ENCODE measurements at places on chromosomes 4 and X.

DNA sequence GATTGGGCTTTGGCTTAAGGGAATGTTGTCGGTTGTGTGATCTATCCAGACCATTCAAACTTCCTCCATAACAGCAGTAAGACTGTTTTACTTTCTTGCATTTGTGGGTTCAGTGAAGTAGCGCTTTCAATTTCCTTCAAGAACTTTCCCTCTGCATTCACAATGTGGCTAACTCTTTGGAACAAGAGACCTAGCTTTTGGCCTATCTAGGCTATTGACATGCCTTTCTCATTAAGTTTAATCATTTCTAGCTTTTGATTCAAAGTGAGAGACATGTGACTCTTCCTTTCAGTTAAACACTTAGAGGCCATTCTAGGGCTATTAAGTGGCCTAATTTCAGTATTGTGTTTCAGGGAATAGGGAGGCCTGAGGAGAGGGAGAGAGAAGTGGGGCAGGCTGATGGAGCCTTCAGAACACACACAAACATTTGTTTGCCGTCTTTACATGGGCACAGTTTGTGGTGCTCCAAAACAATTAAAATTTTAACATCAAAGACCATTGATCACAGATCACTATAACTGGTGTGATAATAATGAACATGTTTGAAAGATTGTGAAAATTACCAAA lies 34.1 kb downstream of the ADH5 start:
- no peak for DNase-seq

DNA sequence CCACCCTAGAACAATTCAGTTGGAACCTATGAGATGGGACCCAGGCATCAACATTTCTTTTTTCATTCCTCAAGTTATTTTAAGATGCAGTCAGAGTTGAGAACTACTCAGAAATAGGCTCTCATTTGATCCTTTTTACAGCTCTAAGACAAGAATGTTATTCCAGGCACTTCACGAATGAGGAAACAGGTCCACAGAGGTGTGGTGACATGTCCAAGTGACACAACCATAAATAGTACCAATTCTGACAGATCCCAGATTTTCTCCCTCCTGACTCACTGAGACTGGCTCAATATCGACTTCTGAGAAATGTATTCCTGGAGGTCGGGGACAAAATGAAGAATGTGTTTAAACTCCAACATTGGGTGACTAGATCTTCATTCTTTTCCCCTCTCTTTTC lies 11.1 kb downstream of the TCEANC start:
- DNase-seq = no peak

DNA sequence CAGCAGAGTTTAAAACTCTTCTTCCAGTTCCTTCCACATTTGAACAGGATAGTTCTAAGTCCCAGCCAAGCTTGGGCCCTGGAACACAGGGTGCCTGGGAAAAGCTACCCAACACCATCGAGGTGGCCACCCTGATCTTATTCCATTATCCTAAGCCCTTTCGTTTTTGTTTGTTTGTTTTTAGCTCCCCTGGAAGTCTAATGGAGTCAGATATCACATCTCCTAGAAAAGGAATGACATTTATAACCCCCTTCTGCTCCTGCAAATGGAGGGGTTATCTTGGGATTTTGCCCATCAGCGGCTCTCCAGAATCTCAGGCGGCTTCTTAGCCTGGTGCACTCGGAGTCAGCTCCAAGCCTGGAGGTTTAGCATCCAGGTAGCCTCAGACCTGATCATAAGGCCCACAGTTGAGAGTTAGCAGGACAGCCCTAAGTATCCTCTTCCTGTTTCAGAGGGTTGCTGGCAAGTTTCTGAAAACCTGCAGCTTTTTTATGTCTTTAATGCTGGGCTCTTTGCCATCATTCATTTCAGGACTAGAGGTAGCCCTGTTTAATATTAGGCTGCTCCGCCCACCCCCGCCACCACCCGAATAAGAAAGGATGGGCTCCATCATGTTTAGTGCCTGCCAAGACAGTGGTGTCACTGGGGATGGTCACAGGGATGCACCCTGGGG lies 230.0 kb upstream of the LNX1 start:
- DNase-seq = no peak

GRCh38 chr4:98630737-98631454 lies 27.5 kb downstream of the TSPAN5 start:
- DNase-seq = no peak

GRCh38 chr4:183814461-183814860 lies 90.6 kb upstream of the STOX2 start:
- DNase-seq = no peak

GRCh38 chr4:73487233-73487632 lies 5.7 kb downstream of the AFM start:
- no peak for DNase-seq

DNA sequence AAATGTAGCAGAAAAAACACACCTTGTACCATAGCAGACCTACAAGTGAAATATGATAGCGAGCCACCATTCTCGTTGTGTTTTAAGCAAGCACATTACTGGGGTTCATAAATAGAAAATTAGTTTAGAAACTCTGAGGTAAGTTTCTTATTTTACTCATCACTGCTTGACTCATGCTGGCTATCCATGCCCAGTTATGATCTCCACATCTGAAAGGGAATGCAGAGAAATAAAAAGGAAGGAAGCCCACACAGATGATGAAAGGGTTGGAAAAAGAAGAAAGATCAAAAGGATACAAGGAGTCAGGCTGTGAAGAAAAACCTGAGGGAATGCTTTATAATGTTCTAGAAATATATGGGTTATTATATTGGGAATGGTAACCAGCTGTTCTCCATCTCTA lies 54.5 kb downstream of the CAMK2D start:
- DNase-seq = no peak

- DNase-seq = no peak
Observed at GRCh38 chr4:140693562-140693961, 62.6 kb downstream of the TBC1D9 start.

GRCh38 chrX:47619486-47620302 lies at the start of gene SYN1:
Gene SYN1 (minus strand): TSS chrX:47619857. CDS start chrX:47619728, 129 bp downstream.
- DNase-seq = peak; percentile 54

- no peak for DNase-seq
Observed at GRCh38 chr4:165879641-165880040, 6.6 kb downstream of the TLL1 start.

DNA sequence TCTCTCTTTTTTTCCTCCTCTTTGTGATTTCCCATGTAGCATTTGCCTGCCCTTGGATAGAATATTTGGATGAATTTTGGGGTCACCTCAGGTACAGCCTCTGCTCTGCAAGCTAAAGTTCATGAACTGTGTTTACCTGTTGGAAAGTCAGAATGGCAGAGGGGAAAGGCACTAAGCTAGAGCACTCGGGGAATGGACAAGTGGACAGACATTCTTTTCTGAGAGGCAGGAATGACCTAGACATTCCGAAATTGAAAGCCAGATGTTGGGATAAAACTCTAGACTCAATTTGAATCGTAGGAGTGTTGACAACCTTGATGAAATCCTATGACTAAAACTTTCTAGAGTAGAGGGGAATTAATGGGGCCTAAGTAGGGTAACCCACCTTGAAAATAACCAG lies 56.1 kb downstream of the LUZP4 start:
- no peak for DNase-seq

- no peak for DNase-seq
Observed at GRCh38 chr4:69493515-69493914, 2.2 kb downstream of the UGT2B4 start.

- DNase-seq = no peak
Observed at GRCh38 chr4:152289941-152290340, 246.0 kb downstream of the FBXW7 start.

GRCh38 chr4:127045861-127046260 lies 586.9 kb upstream of the INTU start:
- no peak for DNase-seq

DNA sequence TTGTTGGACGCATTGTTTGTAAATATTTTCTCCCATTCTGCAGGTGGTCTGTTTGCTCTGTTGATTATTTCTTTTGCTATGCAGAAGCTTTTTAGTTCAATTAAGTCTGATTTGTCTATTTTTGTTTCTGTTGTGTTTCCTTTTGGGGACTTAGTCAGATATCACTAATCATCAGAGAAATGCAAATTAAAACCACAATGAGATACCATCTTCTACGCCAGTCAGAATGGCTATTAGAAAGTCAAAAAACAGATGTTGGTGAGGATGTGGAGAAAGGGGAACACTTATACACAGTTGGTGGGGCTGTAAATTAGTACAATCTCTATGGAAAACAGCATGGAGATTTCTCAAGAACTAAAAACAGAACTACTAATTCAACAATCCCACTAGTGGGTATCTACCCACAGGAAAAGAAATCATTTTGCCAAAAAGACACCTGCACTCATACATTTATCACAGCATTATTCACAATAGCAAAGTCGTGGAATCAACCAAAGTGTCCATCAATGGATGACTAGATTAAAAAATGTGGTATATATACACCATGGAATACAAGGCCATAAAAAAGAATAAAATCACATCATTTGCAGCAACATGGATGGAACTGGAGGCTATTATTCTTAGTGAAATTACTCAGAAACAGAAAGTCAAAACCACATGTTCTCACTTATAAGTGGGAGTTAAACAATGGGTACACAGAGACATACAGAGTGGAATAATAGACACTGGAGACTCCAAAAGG lies 8.1 kb downstream of the COQ2 start:
- no peak for DNase-seq

- no peak for DNase-seq
Observed at GRCh38 chr4:28788929-28789490, 1928.4 kb downstream of the STIM2 start.
